ENCODE measurements at places on chromosomes 4 and X.
A peak's percentile ranks its signal among the peaks of the same experiment; 100 is the strongest.

- no peak for DNase-seq
These were observed 35.3 kb downstream of the ANKRD17 start for GRCh38 chr4:73223258-73223650.

GRCh38 chr4:56607926-56608325 is 73.2 kb downstream of the HOPX start:
- no peak for DNase-seq

DNA sequence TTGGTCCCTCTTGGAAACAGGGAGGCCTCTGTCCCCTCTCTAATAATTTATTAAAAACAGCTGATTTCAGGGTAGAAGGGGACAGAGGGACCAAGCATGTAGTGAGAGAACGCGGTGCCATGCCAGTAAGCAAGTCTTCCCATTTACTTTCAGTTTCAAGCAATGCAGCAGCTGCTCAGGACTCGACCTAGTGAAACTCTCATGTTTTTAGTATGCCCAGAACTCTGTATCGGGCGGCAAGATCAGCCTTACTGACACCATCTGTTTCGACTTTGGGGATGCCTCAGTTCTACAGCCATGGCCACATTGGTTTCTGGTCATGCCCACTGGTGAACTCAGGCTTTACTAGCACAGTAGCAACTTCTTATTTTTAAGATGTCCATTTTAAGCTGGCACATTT is 40.6 kb downstream of the ZNF81 start:
- DNase-seq, result no peak

DNA sequence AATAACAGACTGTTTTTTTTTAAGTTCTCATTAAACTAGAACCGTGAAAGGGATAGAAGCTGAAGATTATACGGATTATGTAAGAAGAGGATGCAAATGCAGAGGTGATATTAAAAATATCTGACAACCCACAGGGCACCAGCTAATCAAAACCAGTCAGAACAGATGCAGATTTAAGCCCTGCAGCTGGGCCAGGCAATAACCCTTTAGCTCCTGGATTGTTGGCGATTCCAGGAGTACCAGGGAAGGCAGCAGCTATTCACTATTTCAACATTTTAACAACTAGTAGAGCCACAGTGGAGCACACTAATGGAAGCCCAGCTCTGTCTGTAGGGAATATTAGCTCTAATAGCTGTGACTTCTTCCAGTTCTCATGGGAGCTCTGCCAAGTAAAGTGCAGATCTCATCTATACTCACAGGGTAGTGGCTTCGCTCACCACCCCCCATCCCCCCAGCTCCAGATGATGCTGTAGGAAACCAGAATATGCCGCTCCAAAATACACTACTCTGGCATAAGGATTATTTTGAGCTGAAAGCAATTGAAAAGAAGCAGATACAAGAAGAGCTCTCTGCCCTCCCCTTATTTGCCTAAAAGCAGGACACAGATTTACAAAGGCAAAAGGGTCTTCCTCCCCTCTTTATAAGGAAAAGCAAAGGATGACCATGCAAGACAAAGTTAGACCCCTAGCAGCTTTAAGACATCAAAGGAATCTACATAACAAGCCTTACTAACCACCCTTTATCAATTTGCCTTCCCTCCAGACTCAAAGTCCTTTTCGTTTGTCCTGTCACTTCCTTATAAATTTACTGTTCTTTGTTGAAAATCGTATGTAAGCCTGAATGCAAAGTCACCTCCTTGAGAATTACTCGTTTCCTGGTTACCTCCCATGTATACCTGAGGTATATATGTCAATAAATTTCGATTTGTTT is 13.7 kb downstream of the SCD5 start:
- DNase-seq, result no peak

- DNase-seq, result no peak
These were observed 60.9 kb downstream of the C4orf51 start for GRCh38 chr4:145740806-145741205.

GRCh38 chr4:18847249-18847890 is 825.8 kb upstream of the LCORL start:
- peak; percentile 16 for DNase-seq

- DNase-seq, result no peak
These were observed 7.9 kb downstream of the PPP1R3F start for GRCh38 chrX:49277535-49277830.

DNA sequence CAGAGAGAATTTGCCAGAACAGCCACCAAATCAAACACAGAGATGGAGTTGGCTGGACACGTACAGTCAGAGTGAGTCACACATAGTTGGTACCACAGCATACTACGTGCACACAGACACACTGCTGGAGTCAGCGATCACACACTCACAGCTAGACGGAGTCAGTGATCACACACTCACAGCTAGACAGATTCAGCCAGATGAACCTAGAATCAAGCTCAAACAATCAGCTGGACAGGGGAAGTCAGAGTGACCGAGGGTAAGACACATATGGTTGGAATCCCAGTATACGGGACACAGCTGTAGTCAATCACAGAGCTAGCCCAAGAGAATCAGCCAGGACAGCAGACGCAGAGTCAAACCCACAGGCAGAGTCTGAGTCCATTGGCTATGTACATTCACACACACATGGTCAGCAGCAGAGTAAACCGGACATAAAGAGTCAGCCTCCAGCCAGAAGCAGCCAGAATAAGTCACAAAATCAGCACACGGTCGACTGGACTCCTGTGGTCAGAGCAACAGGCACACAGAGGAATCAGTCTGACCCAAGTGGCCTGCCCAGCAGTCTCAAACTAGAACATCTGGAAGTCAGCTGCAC is 4.6 kb downstream of the SLC38A5 start:
- no peak for DNase-seq

DNA sequence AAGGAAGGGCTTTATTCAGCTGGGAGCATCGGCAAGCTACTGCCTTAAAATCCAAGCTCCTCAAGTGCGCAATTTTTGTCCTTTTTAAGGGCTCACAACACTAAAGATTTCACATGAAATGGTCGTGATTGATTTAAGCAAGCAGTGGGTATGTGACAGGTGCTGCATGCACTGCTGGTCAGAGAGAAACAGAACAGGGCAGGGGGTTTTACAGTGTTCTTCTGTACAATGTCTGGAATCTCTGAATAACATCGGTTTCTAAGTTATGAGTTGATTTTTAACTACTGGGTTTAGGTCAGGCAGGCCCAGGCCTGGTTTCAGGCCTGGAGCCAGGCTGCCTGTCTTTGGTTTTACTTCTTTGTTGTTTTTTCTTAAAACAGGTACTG is 6.0 kb downstream of the UGT2B17 start:
- no peak for DNase-seq

DNA sequence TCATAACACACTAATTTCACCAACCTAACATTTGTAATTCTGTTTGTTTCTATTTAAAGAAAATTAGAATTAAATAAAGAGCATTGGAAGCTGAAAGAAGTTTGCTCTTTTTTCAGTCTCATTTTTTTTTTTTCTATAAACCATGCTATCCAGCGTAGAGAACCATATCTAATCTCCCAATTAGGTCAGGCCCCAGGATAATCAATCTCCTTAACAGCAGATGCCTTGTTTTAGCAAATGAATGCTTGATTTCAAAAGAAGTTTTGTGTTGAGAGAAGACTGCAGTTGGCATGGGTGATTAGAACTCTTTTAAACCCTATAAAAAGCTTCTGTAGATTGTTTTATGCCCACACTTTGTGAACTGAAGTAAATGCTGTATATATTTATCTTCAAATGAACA is 15.6 kb upstream of the MAD2L1 start:
- no peak for DNase-seq

DNA sequence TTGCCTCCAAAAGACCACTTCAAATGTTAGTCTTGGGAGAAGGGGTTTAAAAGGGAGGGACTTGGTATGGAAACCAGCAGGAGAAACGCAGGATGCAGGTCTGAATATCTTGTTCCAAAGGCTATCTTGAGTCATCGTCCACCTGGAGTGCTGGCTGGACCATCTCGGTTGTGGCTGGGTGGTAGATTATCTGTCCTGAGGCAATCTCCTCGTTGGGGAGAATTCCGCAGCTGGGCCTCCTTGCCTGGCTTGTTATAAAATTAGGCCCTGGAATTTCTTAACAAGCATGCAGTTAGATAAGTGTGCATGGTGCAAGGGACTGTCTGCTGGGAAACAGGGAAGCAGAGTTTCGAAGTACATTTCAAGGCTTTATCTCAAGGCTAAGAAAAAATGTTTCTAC is 2045.7 kb upstream of the TENM3 start:
- DNase-seq, result no peak

DNA sequence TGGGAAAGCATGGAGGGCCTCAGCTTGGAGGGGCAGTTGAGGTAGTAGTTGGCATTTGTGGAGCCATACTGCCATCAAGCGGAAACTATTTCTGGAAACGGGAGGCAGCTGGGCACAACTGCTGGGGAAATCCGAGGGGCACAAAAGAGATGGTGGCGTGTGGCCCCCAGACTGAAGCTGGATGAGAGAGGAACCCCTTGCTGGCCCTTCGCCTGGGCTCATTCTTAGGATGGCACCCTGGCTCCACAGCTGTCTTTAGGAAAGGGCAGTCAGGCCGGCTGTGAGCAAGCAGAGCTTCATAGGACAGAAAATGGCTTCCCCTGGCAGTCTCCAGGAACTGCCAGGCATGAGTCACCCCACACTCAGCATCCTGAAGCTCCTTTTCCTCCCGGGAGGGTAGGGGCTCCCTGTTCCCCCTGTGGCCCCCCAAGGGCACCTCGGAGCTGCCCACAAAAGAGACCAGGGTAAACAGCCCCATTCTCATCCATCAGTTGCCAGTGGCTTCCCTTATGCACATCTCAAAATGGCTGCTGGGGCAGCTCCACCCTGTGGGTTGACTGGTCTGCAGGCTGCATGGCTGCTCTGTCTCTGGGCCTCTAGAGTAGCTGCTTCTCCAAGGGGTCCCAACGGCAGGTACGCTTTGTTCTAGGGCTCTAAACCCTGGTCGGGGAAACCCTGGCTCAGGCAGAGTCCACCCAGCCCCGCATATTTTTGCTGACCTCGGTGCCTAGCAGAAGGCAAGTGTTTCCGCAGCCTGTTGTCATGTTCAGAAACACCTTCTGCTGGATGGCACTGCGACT is 64.7 kb downstream of the NBDY start:
- DNase-seq, result no peak

DNA sequence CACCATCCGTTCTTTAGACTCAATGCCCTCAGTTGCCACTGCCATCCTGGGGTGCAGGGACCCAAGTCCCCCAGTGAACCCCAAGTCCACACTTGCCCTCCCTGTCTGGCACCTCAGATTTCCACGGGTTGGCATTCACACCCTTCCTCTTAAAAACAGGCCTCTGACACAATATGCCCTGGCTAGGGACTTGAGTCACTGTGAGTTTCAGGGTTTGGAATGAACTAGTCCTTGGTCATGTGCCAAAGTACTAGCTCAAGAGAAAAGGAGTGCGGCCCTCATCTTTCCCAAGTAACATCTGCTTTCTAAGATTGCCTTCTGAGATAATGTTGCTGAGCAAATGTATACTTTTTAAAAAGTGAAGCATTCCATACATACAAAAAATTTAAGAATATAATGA is 134.0 kb downstream of the MID1 start:
- DNase-seq, result no peak

DNA sequence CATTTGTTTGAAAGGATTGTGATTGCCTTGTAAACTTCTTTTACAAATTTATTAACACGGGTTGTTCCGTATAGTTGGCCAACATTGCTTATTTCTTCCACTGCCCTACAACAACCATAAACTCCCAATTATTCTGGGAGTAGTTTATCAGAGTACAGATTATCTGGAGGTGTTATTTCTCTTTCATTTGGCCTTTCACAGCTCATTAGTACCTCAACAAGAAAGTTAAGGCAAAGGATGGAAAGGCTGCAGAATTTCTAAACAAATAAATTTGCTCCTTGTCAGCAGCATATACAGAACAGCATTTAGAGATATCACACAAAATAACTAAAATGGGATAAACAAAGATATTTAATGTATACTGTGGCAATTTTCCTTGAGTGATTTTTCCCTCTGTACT is 548.8 kb downstream of the DMD start:
- DNase-seq, result no peak

- DNase-seq, result no peak
These were observed 30.8 kb downstream of the HERC3 start for GRCh38 chr4:88623097-88623496.

- DNase-seq, result no peak
These were observed 2.0 kb upstream of the NKX3-2 start for GRCh38 chr4:13546142-13546940.

DNA sequence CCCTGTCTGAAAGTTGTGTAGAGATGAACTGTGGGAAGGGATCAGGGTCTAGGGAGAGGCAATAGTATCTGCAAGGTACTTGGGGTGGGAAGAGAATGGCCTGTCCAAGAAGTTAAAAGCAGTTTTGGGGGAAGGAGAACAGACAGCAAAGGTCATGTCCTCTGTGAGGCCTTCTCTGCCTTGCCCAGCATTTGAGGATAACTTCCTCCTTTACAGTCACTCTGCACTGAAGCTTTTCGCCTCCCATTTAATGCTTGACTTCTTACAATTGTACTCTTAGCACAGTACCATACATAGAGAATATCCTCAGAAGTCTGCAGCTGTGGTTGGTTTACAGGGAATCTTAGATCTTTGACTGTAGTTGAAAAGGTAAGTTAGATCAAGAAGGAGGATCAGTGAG is 121.8 kb upstream of the AP1S2 start:
- no peak for DNase-seq

GRCh38 chr4:110705440-110705782 is 82.5 kb upstream of the PITX2 start:
- DNase-seq, result no peak

DNA sequence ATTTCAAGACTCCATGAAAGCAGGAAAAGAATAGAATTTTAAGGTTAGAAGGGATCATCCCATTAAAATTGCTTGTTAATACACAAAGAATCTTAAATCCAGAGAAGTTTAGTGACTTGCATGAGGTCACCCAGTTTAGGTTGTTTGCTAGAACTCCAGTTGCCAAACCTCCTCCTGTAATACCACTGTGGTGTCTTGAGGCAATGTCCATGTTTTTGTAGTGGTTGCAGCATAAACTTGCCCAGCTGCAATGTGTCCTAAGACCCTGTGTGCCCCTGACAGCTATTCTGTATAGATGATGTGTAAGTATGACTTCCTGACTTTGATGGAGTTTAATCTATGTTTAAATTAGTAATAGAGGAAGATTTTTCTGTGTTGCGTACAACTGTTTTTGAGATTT is 6.3 kb downstream of the SFRP2 start:
- DNase-seq, result no peak

DNA sequence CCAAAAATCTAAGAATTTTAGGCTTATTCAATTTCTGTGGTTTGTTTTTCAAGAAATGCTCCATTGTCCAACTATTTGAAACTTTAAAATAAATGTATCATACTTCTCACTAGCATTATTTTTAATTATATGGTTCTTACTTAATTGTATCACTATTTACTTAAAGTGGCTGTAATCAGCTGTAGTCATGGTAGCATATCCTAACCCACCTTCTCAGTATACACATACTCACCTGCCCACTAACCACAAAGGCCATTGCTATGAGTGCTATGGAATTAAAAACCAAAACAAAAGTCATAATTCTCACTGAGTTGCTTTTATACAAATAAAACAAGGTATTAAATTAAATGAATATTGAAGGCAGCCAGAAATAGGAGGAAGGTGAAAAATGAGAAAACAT is 5.0 kb downstream of the FBXO8 start:
- no peak for DNase-seq

- peak; percentile 9 for DNase-seq
These were observed 128.9 kb downstream of the PRKX start for GRCh38 chrX:3584415-3584996.

Measured in NCI-H1092 treated with DMSO at 0.1 percent for 48 hours (cell line).